Anterior cingulate cortex (tissue), 58 donors: ENCODE measurements at places on chromosomes 3 and 15.

DNA sequence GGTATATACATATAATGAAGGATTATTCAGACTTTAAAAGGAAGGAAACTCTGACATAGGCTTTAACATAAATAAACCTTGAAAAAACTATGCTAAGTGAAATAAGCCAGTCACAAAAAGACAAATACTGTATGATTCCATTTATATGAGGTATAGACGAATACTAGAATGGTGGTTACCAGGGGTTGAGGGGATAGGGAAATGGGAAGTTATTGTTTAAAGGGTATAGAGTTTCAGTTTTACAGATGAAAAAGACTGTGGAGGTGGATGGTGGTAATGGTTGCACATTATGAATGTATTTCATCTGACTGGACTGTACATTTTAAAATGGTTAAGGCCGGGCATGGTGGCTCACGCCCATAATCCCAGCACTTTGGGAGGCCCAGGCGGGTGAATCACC, 41.7 kb downstream of the FRMD5 start:
- DNase-seq = no peak

DNA sequence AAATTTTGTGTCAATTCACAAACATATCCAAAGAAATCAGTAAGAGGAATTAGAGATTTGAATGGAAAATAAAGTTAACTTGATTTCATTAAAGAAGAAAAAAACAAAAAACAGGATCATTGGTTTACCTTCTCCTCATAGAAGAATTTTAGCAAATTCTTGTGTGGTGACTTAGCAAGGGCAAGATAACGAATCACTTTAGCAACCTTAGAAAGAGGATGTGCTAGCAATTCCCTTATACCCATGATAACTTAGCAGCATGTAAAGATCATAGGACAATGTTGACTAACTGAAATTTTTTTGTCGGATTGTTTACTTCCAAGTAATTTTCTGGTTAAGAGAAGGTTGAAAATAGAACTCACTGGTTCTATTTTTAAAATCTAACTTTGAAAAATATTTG, 609.3 kb downstream of the GBE1 start:
- no peak for DNase-seq

DNA sequence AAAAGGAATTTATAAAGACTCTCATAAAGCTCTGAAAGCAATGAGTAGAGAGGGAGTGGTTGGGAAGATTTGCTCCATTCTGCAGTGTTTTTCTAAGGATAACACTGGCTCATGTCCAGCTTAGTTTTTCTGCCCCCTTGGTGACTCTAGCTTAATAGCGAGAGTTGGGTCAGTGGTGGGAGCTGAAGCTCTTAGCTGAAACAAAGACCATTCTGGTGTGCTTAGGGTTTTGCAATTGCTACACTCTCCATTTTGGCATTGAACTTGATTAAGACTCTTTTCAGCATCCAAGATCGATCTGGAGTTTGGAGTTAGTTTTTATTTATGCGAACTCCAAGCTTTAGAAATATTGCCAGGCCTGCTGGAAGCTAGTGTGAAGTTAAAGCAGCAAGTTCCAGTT, 98.0 kb downstream of the ATG7 start:
- DNase-seq = no peak

DNA sequence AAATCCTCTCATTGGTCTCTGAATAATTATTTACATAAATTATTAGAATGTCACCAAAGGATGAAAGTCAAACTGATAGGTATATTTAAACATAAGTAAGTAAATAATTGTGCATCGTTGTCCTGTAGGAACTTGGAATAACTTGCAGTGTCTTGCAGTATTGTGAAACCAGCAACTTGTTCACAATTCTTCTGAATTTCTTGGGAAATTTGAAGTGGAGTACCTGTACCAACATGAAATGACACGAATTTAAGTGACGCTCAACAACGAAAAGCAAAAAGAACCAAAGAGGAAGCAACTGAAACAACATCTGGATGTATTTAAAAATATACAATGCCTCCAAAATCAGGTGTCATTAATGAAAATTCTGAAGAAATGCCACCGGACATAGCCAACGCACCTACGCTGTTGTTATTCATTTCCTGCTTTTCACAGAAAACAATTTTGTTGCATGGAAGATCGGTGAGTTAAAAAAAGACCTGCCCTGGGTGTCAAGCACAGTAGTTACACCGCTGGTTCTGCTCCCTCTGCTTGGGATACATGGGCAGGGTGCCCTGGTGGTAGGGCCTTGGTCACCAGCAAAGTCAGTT, 112.5 kb downstream of the RPLP1 start:
- no peak for DNase-seq
